ENCODE measurements at places on chromosomes 13 and 19. TPM values are rescaled to one million over a fixed set of nuclear protein-coding genes. Genes with fewer than 3 reads are reported as not detected.

GRCh38 chr13:85137516-85137915 lies 661.7 kb downstream of the SLITRK6 start:
- H3K4me3 ChIP-seq, result no peak overlapping the region
- H3K27ac ChIP-seq, result no peak overlapping the region
- H3K36me3 ChIP-seq, result no peaks in the 10 kb centered on the region
- no peaks in the 10 kb centered on the region for H3K27me3 ChIP-seq

- no peaks in the 10 kb centered on the region for H3K4me1 ChIP-seq
- no peaks in the 10 kb centered on the region for H3K27me3 ChIP-seq
- H3K4me3 ChIP-seq, result no peak overlapping the region
- peaks cover 33% of the 10 kb centered on the region for H3K36me3 ChIP-seq
These were observed 38.0 kb upstream of the EHD2 start for GRCh38 chr19:47675271-47675670.

DNA sequence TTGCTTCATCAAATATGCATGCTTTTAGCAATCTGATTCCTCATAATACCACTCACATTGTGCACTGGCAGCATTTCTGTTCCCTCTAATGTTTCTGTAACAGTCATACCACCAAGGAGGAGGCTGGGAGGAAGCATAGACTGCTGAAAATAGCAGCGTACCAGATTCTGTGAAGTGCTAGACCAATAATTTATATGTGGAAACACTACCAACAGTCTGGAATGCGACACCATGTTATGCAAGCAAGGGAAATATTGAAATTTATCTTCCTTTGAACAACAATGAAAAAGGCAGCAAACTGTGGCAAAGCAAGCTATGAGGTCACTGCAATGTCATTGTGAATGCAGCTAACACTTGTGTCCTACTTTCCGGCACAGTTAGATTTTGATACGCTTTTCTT lies 1388.0 kb downstream of the EFNB2 start:
- H3K36me3 ChIP-seq, result no peaks in the 10 kb centered on the region
- no peak for DNase-seq
- no peak overlapping the region for H3K4me3 ChIP-seq
- no peaks in the 10 kb centered on the region for H3K27me3 ChIP-seq

GRCh38 chr19:28881616-28882015 lies 331.3 kb downstream of the UQCRFS1 start:
- no peak overlapping the region for H3K27ac ChIP-seq
- no peak for DNase-seq
- no peak overlapping the region for H3K4me3 ChIP-seq
- no peaks in the 10 kb centered on the region for H3K4me1 ChIP-seq
- no peaks in the 10 kb centered on the region for H3K27me3 ChIP-seq

- no peak for DNase-seq
- H3K27ac ChIP-seq, result no peak overlapping the region
- H3K36me3 ChIP-seq, result no peaks in the 10 kb centered on the region
- H3K4me3 ChIP-seq, result no peak overlapping the region
- H3K4me1 ChIP-seq, result no peaks in the 10 kb centered on the region
These were observed 69.1 kb downstream of the FLT1 start for GRCh38 chr13:28425793-28426192.

CABP5 gene
- not detected for total RNA-seq

NTN5 gene
- total RNA-seq, result 2.8 TPM
